Amniotic stem cell (primary cell): ENCODE measurements at places on chromosomes 2 and 18.

DNA sequence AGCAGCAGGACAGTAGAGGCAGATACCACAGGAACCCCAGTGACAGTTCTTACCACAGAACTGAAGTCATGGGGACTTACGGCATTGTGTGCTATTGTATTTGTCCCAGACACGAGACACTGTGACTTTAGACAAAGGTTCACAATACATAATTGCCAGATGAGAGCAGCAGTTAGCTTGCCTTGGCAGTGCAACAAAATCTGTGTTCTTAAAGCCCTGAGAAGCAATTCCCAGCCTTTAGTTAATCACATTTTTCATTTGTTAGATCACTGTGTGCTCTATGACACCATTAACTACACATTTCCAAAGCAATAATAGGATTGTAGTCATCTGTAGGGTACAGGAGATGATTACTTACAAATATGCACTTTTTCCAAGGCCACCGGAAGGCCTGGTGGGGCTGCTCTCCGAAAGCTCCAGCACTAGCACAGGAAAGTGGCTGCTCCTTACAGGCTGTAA, 97.5 kb upstream of the LDLRAD4 start:
- DNase-seq, result no peak

DNA sequence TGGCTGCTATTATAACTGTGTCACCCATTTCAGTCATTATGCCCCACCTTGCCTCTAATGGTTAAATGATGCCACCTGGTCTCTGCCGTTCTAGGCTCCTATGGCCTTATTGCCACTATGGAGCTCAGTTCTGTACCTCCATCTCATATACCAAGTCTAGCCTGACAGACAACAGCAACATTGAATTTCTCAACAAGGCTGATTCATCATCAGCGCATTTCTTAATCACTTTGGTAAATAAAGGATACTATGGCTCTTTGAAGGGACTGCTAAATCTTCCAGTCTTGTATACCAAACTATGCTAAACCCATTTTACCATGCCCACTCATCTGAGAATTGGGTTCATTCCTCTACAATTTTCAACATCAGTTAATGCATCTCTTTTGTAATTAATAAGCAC, 784.5 kb upstream of the CELF4 start:
- DNase-seq, result no peak

GRCh38 chr2:234142530-234142929, 92.0 kb downstream of the SPP2 start:
- no peak for DNase-seq

GRCh38 chr2:233814056-233814835, 36.1 kb downstream of the MROH2A start:
- no peak for DNase-seq

DNA sequence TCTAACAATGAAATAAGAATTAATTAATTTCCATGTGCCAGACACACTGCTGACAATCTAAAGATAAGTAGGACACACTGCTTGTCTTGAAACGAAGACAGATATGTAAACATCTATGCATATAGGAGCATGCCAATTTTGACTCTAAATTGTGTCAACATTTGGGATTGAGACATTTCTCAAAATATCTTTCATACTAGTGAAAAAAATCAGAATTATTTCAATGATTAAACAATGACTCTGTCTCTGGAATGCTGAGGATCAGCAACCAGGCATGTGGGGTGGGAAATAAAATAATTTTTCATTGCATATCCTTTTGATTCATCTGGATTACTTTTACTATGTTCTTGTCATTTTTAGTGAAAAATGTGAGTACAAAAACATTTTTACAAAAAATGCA, 262.6 kb upstream of the SYT4 start:
- DNase-seq, result no peak

DNA sequence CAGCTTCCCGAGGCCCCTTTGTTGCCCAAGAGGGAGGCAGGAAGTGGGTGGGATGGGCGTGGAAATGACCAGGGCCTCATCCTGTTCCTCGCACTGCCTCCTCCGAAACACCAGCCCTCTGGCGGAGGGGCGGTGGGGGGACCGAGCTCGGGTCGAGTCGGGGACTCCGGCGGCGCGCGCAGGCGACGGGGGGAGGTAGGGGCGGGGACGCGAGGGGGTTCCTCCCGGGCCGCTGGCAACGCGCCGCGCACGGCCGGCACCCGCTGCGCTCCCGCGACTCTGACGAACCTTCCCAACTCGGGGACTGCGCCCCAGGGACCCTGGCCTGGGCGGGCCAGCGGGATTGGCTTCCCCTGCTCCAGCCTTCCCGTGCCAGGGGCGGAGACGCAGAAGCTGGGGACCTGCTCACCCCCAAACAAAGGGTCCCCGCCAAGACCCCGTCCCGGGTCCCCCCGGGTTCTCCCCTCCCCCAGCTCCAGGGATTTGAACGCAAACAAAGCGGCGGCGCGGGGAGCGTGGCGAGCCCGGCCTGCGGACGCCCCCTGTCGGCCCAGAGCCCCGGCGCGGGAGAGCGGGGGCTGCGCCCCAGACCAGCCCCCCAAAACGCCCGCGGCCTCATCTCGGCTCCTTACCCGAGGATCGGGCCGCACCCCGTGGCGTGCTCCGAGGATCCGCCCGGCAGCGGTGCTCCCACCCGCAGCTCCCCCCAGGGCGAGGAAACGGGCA, 1.2 kb downstream of the SEMA4C start:
- peak; percentile 82 for DNase-seq

DNA sequence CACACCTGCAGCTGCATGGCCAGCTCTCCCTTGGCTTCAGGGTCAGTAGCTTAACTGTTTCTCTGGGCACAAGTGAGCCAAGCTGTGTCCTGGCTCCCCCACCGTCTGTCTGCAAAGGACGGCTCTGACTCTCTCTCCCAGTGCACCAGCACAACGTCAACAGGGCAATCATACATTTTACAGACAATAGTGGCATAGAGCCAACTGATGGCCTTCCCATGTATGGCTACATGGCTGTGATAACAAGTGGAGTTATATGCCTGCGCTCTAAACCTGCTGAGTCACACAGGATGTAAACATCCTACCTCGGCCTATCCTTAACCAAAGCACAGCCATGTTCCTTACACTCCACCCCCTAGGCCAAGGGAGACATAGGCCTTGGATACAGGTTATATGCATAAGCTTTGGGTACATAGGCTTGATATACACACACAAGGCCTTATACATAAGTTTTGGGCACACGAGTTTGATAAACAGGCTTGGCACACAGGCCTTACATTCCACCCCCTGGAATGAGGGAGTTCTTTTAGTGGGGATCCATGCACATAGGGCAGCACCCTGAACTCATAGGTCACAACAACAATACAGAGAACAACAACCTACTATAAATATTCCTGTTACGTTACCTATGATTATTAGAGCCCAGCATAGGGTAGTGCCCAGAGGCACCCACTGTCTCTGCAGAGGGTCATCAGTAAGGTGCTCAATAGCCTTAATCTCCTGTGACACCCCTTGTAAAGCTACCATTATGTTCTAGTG, 17.7 kb downstream of the PHOSPHO2 start:
- no peak for DNase-seq

DNA sequence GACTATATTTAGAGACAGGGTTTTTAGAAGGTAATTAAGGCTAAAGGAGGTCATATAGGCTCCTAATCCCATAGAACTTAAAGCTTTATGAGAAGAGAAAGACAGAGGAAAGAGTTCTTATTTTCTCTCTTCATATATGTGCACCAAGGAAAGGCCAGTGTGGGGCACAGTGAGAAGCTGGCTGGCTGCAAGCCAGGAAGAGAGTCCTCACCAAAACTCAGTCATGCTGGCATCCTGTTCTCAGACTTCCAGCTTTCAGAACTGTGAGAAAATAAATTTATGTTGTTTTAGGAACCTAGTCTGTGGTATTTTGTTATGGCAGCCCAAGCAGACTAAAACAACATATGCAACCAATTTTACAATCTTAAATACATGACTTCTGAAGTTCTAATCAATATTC, 31.5 kb upstream of the ATIC start:
- no peak for DNase-seq

GRCh38 chr18:41022484-41022883, 932.5 kb upstream of the PIK3C3 start:
- DNase-seq, result no peak

GRCh38 chr2:218564056-218564455, 4.1 kb downstream of the USP37 start:
- DNase-seq, result no peak

DNA sequence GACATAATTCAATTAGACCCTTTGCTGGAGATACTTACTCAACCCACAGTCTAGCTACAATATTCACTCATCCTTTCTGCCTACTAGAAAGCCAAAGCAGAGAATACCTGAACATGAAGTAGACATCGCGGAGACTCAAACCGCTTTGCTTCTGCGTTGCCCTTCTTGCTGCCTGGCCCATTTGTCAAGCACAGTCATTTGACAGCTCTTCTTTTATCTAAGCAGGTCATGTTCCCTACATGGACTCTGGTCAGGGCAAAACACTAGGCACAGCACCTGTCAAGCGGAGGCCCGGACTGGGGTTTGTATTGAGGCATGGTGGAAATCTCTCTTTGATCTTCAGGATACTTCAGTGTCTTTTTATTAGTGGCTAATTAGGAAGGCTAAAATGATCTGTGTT, 89.7 kb downstream of the FARSB start:
- DNase-seq, result no peak

DNA sequence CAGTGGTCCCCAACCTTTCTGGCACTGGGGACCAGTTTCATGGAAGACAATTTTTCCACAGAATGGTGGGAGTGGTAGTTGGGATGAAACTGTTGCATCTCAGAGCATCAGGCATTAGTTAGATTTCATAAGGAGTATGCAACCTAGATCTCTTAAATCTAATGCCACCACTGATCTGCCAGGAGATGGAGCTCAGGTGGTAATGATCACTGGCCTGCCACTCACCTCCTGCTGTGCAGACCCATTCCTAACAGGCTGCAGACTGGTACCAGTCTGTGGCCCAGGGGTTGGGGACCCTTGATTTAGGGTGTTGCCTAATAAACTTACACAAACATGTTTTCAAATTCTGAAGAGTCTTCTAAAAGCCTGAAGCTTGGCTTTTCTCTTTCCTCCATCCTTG, 261.3 kb downstream of the CDH19 start:
- DNase-seq, result no peak

DNA sequence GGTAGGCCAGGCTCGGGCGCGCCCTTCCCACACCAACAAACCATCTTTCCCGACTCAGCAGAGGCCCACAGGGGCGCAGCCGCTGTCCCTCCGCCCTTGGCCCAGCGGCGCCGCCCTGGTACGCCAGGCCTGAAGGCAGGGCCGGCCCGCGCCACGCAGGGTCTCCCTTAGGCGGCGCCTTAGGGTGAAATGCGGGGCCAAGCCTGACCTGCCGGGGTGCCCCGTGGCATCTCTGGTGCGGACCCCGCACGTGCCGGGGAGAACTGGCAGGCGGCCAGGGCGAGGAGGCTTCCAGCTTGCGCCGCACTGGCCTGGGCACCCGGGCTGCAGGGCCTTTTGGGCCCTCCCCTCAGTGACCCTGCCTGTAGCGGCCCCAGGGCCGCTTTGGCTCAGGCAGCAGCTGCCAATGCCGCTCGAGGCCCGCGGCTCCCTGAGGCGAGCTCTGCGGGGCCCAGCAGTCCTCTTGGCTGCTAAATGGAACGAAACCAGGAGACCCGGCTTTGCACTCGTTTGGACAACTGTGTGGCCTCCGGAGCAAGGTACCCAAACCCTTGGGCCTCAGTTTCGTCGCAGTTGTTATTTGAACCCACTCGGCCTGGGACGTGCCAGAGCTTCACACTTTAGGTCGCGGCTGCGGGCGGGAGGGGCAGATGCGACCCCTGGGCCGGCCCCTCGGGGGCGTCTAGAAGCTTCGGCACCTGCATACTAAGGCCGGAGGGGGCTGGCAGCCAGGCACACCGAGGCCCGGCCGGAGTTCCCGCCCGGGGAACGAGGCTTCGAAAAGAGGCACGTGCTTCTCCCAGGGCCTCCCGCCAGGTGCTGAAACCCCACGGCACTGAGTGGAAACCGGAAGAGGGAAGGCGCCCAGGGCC, 8.5 kb downstream of the OTX1 start:
- DNase-seq, result no peak

- no peak for DNase-seq
These were observed 25.6 kb downstream of the MARCHF7 start for GRCh38 chr2:159737917-159738296.

GRCh38 chr18:394987-395362, 105.5 kb downstream of the COLEC12 start:
- DNase-seq, result peak; percentile 37

- no peak for DNase-seq
These were observed 130.3 kb upstream of the LHCGR start for GRCh38 chr2:48885841-48886240.

DNA sequence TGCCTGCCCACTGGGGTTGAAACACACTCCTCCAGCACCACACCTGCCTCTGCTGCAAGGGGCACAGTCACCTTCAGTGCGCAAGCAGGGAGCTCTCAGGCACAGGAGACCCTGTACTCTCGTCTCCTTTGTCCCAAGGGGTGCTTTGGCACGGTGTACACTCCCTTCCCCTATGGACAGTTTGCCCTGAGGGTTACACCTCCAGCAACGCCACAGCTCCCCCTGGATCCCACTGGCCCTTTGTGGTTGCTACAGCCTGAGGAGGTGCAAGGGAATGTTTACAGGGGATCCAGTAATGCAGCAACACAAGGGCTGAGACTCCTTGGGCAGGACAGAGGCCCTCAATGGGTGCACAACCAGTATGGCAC, 45.2 kb upstream of the FAM117B start:
- no peak for DNase-seq

DNA sequence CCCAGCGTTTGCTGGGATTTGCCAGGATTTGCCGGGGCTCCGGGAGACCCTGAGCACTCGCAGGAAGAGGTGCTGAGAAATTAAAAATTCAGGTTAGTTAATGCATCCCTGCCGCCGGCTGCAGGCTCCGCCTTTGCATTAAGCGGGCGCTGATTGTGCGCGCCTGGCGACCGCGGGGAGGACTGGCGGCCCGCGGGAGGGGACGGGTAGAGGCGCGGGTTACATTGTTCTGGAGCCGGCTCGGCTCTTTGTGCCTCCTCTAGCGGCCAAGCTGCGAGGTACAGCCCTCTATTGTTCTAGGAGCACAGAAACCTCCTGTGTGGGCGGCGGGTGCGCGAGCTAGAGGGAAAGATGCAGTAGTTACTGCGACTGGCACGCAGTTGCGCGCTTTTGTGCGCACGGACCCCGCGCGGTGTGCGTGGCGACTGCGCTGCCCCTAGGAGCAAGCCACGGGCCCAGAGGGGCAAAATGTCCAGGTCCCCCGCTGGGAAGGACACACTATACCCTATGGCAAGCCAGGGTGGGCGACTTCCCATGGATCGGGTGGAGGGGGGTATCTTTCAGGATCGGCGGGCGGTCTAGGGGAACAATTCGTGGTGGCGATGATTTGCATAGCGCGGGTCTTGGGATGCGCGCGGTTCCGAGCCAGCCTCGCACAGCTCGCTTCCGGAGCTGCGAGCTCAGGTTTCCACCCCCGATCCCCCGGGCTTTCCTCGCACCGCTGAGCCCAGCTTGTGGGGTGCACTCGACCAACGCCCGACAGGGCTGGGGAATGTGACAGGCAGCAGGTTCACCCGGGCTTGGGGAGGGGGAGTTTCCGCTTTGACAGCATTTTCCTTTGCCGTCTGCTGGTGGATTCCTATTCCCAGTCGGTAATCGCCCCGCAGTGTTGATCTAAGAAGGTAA, 2.8 kb downstream of the ONECUT2 start:
- no peak for DNase-seq
